Ovary (tissue), 10 donors: ENCODE measurements at places on chromosomes 5 and 9. TPM values are rescaled to one million over a fixed set of nuclear protein-coding genes. Genes with fewer than 3 reads are reported as not detected.

DNA sequence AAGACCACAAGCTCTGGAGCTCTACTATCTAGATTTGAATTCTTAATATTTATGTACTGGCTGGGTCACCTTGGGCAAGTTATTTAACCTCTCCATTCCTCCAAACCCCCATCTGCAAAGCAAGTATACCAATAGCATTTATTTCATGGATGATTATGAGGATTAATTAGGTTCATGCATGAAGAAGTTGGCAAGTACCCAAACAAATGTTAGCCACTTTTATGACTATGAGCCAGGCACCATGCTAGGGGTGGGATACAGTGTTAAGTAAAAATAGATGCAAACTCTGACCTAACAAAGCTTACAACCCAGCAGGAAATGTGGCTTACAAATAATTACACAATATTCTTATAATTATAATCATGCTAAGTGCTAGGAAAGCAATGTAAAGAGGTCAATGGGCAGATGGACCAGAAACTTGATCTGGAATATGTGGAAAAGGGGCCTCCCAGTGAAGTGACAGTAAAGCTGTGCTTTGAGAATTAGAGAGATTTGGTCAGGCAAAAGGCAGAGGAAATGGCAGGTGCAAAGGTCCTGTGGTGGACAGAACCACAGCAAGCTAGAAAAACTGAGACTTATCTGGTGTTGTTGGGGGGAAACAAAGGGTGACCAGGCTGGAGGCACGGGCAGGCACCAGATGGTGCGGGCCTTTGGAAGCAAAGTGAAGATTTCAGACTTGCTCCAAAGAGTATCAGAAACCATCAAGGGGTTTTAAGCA is 525.2 kb upstream of the TRPC7 start:
- no peak for DNase-seq
- H3K27me3 ChIP-seq = no peaks in the 10 kb centered on the region
- no peaks in the 10 kb centered on the region for H3K4me1 ChIP-seq
- H3K36me3 ChIP-seq = no peaks in the 10 kb centered on the region

DNA sequence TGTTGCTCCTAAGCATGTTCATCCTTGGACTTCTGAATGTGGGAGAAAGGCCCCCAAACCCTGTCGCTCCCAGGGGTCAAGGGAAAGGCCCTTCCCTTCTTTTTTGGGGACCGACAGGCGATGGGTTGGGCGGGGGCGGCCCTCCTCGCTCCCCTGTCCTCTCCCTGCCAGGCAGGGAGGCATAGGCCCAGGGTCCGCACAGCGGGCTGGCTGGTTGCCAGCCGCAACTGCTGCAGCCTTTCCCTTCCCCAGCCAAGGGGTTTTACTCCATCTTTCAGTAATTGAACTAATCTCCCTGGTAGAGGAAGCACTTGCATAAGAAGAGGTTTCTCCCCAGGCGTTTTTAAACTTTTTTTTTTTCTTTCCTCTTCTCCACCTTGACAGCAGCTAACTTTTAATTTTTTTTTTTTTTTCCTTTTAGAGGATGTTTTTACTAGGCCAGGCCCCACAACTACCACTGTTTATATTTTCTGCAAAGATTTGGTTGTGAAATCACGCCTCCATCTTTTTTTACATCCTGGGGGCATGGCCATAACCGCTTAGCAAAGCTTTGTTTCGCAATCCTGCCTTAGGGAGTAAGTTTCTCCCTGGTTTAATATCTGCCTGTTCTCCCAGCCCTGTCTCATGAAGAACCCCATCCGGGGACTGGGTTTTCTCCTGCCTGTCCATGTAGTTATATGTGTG is 216.9 kb upstream of the ZNF608 start:
- no peaks in the 10 kb centered on the region for H3K27me3 ChIP-seq
- H3K4me3 ChIP-seq = no peak overlapping the region
- H3K36me3 ChIP-seq = no peaks in the 10 kb centered on the region
- H3K27ac ChIP-seq = no peak overlapping the region

- H3K36me3 ChIP-seq = no peaks in the 10 kb centered on the region
- H3K27ac ChIP-seq = no peak overlapping the region
- H3K27me3 ChIP-seq = no peaks in the 10 kb centered on the region
- DNase-seq = no peak
- H3K4me1 ChIP-seq = no peaks in the 10 kb centered on the region
These were observed 27.2 kb downstream of the NEUROG1 start for GRCh38 chr5:135508496-135509005.

- no peaks in the 10 kb centered on the region for H3K36me3 ChIP-seq
- DNase-seq = no peak
- H3K4me1 ChIP-seq = no peaks in the 10 kb centered on the region
- H3K27ac ChIP-seq = no peak overlapping the region
These were observed 12.3 kb downstream of the UBE2QL1 start for GRCh38 chr5:6461006-6461405.

Gene CATSPER3
- 0.57 TPM for polyA plus RNA-seq

Gene OR1Q1
- not detected for polyA plus RNA-seq

Gene TMC1
- 0.48 TPM for polyA plus RNA-seq

Gene RORB
- 0.60 TPM for polyA plus RNA-seq

Gene PTPRD
- 21.7 TPM for polyA plus RNA-seq
